MCF 10A (cell line): ENCODE measurements at places on chromosomes 3 and 15. TPM values are rescaled to one million over a fixed set of nuclear protein-coding genes. Genes with fewer than 3 reads are reported as not detected.

FXR1 gene
- total RNA-seq = 166 and 194 TPM in 2 replicates

GPR15 gene
- not detected in 2 replicates for total RNA-seq

DNA sequence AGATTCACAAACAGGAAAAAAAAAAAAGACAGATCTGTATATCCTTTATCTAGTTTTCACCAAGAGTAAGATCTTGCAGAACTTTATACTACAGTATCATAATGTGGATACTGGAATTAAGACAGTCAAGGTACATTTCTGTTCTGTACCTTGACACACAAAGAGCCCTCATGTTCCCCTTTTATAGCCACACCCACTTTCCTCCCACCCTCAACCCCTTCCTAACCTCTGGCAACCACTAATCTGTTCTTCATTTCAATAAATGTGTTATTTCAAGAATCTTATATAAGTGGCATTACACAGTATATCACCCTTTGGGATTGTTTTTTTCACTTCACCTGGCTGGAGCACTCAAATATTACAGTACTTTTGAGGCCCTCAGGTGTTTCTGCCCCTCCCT is 3.6 kb upstream of the RAB6B start:
- H3K4me1 ChIP-seq = no peaks in the 10 kb centered on the region
- H3K27ac ChIP-seq = no peak overlapping the region
- no peak overlapping the region for H3K4me3 ChIP-seq
- DNase-seq = no peak
- H3K27me3 ChIP-seq = peaks cover 27% of the 10 kb centered on the region
- H3K36me3 ChIP-seq = no peaks in the 10 kb centered on the region

GRCh38 chr3:124203292-124203691 is 211.4 kb upstream of the ROPN1 start:
- H3K4me1 ChIP-seq = no peaks in the 10 kb centered on the region
- H3K27me3 ChIP-seq = peaks cover 94% of the 10 kb centered on the region
- H3K36me3 ChIP-seq = no peaks in the 10 kb centered on the region
- H3K4me3 ChIP-seq = no peak overlapping the region
- no peak for DNase-seq

- peaks cover 40% of the 10 kb centered on the region for H3K36me3 ChIP-seq
- no peak overlapping the region for H3K27ac ChIP-seq
- no peak overlapping the region for H3K4me3 ChIP-seq
- H3K4me1 ChIP-seq = no peaks in the 10 kb centered on the region
- no peak for DNase-seq
Measured at GRCh38 chr3:149519912-149520311, 45.4 kb downstream of the TM4SF4 start.

DNA sequence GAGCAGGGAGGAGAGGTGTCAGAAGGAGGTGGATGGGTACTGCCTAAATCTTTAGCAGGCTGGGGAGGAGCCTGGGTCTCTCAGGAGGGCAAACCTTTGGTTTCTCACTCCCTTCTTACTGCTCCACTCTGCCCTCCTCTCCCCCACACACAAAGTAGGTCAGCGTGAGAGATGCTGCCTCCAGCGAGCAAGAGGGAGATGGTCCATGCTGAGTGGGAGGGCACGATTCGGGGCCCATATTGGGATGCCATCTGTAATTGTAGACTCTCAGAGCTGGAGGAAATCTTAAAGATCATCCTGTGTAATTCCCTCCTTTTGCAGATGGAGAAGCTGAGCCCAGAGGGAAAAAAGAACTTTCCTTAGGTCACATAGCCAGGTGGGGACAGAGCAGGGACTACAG is 34.2 kb upstream of the SYN2 start:
- H3K27me3 ChIP-seq = peaks cover 20% of the 10 kb centered on the region
- H3K4me3 ChIP-seq = no peak overlapping the region
- H3K4me1 ChIP-seq = no peaks in the 10 kb centered on the region
